ENCODE measurements at places on chromosomes 3 and 15. TPM values are rescaled to one million over a fixed set of nuclear protein-coding genes. Genes with fewer than 3 reads are reported as not detected.

Gene NKTR
- total RNA-seq, result 92.1 TPM

Gene IL5RA
- 0.69 TPM for total RNA-seq

Gene GLCE
- total RNA-seq, result 23.8 TPM

Gene GADL1
- not detected for total RNA-seq

- DNase-seq, result peak; percentile 6
- H3K4me3 ChIP-seq, result no peak overlapping the region
- no peak overlapping the region for H3K27ac ChIP-seq
- H3K4me1 ChIP-seq, result peaks cover 5% of the 10 kb centered on the region
- no peaks in the 10 kb centered on the region for H3K27me3 ChIP-seq
Observed at GRCh38 chr3:138375447-138375846, 27.1 kb downstream of the MRAS start.

DNA sequence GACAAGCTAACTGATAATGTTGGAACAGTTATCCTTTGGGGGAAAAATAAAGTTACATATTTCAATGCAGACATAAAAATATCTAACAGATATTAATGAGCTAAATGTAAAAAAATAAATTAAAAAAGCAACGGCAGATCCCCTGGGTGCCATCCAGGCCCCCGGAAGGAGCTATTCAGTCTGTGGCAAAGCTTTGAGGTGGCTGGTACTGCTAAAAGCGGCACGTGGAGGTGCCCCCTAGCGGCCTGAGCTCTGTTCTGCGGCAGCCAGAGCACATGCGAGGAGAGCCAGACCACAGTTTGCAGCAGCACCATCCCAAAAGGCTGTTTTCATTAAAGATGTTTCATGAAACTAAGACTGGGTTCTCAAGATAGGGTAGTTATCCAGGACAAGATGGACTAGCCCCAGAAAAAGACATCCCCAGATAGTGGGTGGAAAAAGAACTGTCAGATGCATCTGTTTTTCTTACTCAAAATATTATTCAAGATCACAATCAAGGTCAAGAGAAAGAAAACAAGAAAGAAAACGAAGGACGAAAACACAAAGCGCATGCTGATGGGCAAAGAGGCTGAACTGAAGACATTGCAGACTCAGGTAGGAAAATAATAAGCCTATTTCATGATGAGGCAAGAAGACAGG is 18.7 kb downstream of the AP3S2 start:
- no peak overlapping the region for H3K4me3 ChIP-seq
- peak; percentile 90 for DNase-seq
- no peak overlapping the region for H3K27ac ChIP-seq
- no peaks in the 10 kb centered on the region for H3K27me3 ChIP-seq
- H3K36me3 ChIP-seq, result peaks cover 68% of the 10 kb centered on the region

DNA sequence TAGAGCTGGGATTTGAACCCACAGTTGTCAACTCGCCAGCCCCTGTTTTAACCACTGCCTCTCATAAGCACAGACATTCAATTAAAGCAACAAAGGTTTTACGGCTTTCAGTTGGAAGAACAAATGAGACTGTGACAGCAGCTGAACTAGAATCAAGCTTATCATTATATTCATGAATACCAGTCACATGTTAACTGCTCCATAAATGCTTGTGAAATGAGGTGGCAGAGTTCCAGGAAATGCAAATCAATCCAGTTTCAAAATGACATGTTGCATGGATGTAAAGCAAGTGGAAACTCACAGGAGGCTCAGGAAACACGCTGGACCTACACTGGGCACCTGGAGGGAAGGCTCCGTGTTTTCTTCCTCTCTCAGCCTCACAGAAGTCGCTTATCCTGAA is 3.9 kb downstream of the GP5 start:
- no peaks in the 10 kb centered on the region for H3K36me3 ChIP-seq
- peaks cover 16% of the 10 kb centered on the region for H3K4me1 ChIP-seq
- no peak overlapping the region for H3K4me3 ChIP-seq
- no peak for DNase-seq
- H3K27me3 ChIP-seq, result peaks cover 44% of the 10 kb centered on the region

DNA sequence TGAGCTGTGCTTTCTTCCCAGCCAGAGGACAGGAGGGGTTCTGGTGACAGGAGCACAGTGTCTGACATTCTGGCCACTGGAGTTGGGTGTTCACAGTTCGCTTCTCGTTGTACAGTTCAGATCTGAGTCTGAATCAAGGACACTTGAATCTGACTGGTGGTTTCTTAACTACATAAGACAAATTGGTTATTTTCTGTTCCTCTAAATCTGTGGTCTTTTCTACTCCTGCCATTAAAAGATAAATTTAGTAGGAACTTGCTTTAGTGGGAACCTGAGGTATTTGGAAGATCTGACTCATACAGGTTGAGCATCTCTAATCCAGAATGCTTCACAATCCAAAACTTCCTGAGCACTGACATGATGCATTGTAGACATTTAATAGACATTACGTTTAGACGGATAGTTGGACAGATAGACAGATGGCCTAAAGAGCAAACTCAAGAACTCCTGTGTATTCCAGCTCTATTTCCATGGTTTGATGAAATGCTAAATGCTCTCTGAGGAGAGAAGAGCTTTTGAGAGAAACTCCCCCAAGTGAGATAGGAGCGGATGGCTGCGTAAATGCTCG is 71.0 kb downstream of the CCK start:
- no peak for DNase-seq
- no peaks in the 10 kb centered on the region for H3K27me3 ChIP-seq
- peaks cover 68% of the 10 kb centered on the region for H3K36me3 ChIP-seq
- no peaks in the 10 kb centered on the region for H3K4me1 ChIP-seq

GRCh38 chr3:136251511-136251910 is 1.4 kb downstream of the PCCB start:
- H3K4me3 ChIP-seq, result peak overlapping the region; percentile 80
- DNase-seq, result no peak
- H3K4me1 ChIP-seq, result peaks cover 14% of the 10 kb centered on the region

DNA sequence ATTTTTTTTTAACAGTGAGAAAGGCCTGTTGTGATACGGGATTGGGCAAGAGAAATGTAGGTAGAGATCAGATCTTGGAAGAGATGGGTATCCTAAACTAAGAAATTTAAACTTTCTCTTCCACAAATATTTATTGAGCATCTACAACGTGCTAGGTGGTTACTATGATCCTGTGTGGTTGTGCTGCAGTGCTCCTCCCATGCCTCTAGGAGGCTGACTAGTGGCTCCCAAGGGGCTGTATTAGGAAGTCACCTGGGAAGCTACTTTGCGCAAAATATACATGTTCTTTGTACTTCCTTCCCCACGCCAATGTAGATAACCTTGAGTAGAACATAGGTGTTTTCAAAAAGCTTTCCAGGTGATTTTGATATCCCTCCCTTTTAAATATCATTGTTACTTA is 27.2 kb downstream of the USP3 start:
- no peak overlapping the region for H3K27ac ChIP-seq
- no peak for DNase-seq
- no peak overlapping the region for H3K4me3 ChIP-seq
- H3K4me1 ChIP-seq, result peaks cover 60% of the 10 kb centered on the region
- no peaks in the 10 kb centered on the region for H3K27me3 ChIP-seq

DNA sequence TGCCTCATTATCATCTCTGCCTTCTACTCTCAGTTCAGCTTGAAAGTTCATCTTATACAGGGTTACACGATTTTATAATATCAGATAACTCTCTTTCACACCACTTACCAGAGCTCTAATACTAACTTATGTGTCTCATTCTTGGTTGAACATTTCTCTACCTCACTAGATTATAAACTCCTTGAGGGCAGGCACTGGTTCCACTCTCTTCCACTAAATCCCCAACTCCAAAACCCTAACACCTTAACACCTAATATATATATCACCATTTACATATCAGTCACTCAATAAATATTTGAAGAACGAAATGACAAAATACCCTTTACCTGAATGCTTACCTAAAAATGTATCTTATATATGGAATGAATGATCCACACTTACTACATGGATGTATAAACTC is 977.2 kb downstream of the FHIT start:
- no peak overlapping the region for H3K4me3 ChIP-seq
- H3K27ac ChIP-seq, result no peak overlapping the region
- H3K36me3 ChIP-seq, result no peaks in the 10 kb centered on the region
- DNase-seq, result no peak

DNA sequence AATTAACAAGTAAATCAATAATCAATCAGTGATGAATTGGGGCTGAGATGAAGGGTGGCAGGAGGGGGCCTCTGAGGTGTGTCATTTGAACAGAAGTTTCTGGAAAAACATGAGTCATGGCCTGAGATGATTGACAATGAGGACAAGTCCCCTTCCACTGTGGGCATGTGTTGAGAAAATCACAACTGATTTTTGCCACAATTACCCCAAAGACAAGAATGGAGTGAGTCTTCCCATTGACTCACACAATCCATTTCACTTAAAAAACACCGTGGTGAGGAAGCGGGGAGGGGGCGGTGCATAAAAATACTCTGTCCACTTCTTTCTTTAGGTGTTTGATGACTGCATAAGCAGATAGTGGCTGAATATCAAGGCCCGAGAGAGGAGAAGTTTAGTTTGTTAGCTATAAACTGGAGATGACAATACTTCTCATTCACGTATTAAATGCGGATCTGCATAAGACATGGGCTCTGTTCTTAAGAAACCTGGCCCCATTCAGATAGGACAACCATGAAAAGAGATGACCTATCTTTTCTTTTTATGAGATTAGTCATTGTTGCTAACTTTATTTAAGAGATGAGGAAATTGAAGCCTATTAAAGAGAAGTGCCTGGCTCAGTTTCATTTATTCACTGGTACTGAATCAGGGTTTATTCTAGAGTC is 34.7 kb downstream of the SHC4 start:
- DNase-seq, result no peak
- no peak overlapping the region for H3K4me3 ChIP-seq
- no peaks in the 10 kb centered on the region for H3K36me3 ChIP-seq
- no peak overlapping the region for H3K27ac ChIP-seq
- no peaks in the 10 kb centered on the region for H3K27me3 ChIP-seq

DNA sequence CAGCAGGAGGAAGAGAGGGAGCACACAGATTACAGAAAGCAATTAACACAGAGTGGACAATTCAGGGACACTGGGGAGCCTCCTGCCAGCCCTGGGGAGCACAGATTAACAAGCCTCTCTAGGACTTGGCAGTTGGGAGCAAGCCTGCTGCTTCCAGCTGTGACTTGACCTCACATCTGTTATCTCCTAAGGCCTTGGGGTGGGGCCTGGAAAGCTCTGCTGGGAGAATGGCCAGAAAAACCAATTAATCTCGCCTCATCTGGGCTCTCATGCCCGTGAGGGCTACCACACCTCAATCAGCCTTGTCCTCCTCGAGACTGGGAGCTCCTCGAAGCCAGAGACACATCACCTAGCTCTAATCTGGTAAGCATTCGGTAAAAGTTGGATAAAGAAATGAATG is 39.1 kb downstream of the SEMA5B start:
- H3K4me1 ChIP-seq, result no peaks in the 10 kb centered on the region
- no peak for DNase-seq
- peaks cover 7% of the 10 kb centered on the region for H3K27me3 ChIP-seq
- H3K27ac ChIP-seq, result no peak overlapping the region
- no peak overlapping the region for H3K4me3 ChIP-seq
- H3K36me3 ChIP-seq, result no peaks in the 10 kb centered on the region

DNA sequence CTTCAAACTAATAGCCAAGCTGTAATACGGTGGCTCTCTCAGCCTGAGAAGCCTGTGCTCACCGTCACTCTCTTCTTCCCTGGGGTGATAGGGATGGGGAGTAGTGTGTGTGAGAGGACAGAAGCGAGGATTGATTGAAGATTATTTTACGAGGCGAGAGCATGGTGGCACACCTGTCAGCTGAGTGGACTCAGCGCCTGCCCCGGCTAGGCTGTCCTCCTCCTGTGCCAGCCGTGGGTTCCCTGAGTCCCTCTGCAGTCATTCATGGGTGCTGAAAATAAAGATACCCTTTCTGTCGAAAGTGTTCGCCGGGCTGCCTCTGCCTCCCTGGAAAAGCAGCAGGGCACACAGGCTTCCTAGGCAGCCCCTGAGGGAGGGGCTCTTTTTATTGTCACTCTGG is 124.1 kb downstream of the PGPEP1L start:
- no peak overlapping the region for H3K4me3 ChIP-seq
- no peaks in the 10 kb centered on the region for H3K36me3 ChIP-seq
- no peak for DNase-seq
- no peaks in the 10 kb centered on the region for H3K27me3 ChIP-seq

DNA sequence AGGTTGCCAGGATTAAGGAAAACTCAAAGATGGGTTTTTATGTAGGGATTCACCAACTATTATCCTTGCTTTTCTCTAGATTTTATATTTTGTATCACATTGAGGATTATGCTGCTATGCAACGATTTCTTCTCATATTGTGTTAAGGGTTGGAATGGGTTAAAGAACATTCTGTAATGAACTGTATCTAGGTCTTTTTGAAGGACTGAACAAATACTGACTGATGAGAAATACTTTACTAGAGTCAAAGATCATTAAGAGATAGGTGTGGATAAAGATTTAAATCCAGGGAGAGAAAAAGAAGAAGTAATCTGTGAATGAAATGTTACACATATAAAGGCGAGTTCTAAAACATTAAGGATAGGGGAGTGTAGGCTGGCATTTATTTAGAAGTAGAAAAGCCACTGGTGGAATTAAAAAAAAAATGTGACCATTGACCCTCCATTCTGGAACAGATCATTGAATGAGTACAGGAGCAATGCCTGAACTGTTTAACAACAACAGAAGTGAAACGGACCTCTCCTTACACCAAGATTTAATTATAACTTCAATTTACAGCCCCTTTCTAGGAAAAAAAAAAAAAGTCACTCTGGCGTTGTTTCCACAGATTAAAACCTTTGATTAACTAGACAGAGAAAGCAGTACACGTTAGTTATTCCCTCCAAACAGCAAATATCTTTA is 39.2 kb downstream of the PROS1 start:
- no peak for DNase-seq
- no peaks in the 10 kb centered on the region for H3K36me3 ChIP-seq
- H3K4me3 ChIP-seq, result no peak overlapping the region

DNA sequence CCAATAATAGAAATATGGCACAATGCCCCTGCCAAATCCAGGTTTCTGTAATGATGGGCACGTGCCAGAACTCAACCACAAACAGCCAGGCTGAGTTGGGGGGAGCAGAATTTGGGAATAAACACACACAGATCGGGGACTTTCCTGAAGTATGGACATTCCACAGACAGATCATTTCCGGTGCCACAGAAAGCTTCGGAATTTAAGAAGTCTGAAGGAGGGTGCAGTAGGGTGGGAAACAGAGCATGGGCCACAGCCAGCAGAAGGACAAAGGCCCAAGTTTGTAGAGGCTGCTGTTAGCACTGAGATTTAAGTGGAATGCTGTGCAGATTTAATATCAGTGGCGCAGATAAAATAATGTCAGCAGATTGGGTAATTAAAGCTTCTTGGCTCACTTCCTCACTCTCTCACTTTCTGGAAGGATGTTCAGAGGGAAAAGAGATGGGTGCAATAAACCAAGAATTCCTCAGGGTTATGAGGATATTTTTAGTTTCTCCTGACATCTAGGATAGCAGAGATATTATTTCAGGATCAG is 67.4 kb downstream of the MYLK start:
- H3K27ac ChIP-seq, result no peak overlapping the region
- no peaks in the 10 kb centered on the region for H3K36me3 ChIP-seq
- H3K4me3 ChIP-seq, result no peak overlapping the region
- peaks cover 6% of the 10 kb centered on the region for H3K4me1 ChIP-seq

GRCh38 chr3:170560296-170560695 is 25.6 kb downstream of the SLC7A14 start:
- H3K27me3 ChIP-seq, result no peaks in the 10 kb centered on the region
- H3K36me3 ChIP-seq, result no peaks in the 10 kb centered on the region
- no peak overlapping the region for H3K27ac ChIP-seq
- no peaks in the 10 kb centered on the region for H3K4me1 ChIP-seq
- no peak for DNase-seq
- no peak overlapping the region for H3K4me3 ChIP-seq

GRCh38 chr15:63913786-63914315 is 80.1 kb upstream of the HERC1 start:
- H3K27me3 ChIP-seq, result no peaks in the 10 kb centered on the region
- no peak overlapping the region for H3K4me3 ChIP-seq
- H3K4me1 ChIP-seq, result peaks cover 9% of the 10 kb centered on the region
- H3K27ac ChIP-seq, result no peak overlapping the region
